ENCODE measurements at places on chromosomes 6 and 20.

- H3K36me3 ChIP-seq = no peaks in the 10 kb centered on the region
- no peak for DNase-seq
- no peak overlapping the region for H3K4me3 ChIP-seq
- no peaks in the 10 kb centered on the region for H3K27me3 ChIP-seq
- H3K4me1 ChIP-seq = no peaks in the 10 kb centered on the region
- H3K27ac ChIP-seq = no peak overlapping the region
Observed at GRCh38 chr6:102759415-102759814, 1365.9 kb downstream of the GRIK2 start.

DNA sequence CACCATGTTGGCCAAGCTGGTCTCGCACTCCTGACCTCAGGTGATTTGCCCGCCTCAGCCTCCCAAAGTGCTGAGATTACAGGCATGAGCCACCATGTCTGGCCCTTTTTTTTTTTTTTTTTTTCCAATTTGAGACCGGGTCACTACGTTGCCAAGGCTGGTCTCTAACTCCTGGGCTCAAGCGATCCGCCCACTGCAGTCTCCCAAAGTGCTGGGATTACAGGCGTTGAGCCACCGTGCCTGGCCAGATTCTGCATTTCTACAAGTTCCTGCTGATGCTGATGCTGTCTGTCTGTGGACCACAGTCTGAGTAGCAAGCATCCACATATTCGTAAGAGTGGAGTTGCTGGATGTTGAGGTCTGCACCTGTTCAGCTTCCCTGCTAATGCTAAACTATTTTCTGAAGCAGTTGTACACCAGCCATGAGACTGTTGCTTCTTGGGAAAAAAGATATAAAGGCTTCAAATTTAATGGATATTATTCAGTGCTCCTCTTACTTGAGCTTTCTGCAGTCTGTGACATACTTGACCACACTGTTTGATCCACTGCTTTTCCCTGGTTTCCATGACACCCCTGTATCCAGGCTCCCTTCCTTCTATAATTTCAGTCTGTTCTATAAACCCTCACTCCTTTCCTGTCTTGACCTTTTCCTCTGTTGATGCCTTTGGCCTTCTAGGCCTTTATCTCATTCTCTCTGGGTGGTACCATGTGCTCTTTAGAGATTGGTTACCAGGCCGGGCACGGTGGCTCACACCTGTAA, 10.1 kb upstream of the ZBTB12 start:
- no peaks in the 10 kb centered on the region for H3K27me3 ChIP-seq
- no peak for DNase-seq
- no peak overlapping the region for H3K4me3 ChIP-seq
- no peaks in the 10 kb centered on the region for H3K4me1 ChIP-seq
- no peaks in the 10 kb centered on the region for H3K36me3 ChIP-seq

DNA sequence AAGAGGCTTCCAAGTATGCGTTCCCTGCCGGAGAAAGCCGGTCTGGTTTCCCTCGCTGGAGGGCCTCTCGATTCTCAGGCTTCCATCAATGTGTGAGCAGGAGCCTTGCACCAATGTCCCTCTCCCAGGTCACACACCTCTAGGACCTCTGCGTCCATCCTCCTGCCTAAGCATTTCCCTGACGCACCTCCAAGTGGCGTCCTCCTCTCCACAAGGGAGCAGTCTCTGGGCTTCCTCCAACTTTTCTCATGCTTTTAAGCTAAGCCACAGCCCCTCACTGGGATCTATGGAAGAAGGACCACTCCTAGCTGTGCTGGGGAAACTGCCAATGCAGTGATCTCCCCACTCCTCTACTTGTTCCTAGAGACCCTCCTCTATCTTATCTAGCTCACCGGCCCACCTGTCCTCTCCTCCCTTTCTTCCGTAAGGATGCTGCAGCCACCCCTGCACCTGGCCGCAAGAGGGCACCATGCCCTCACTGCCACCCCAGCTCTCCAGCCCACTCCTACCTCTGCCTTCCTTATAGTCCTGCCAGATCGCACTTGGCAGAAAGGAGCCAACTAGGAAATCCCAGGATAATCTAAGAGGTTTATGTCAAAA, 258.7 kb downstream of the LRFN2 start:
- H3K4me3 ChIP-seq = no peak overlapping the region
- no peaks in the 10 kb centered on the region for H3K27me3 ChIP-seq
- peak; percentile 69 for DNase-seq
- H3K4me1 ChIP-seq = no peaks in the 10 kb centered on the region
- no peaks in the 10 kb centered on the region for H3K36me3 ChIP-seq

DNA sequence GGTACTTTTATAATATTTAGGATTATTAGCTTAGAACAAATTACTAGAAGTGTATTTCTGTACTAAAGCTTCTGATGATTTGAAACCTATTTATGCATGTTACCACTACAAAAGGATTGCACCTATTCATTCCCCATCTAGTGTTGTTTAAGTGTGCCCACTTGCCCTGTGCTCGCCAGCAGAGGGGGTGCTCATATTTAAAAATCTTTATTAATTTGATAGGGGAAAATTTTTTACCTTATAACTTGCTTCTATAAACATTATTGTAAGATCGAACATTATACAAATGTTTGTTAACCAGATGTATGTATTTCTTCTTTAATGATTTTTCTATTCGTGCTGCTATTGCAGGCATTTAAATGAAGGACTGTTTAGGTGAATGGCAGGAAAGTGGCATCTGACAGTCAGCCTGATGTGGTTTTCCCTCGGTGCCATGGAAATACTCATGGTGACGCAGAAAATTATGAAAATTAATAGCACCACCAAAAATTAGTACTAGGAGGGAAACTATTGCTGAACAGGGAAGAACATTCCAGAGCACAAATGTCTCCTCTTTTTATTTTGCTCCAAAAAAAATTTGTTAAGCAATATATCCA, 44.1 kb upstream of the FNDC1 start:
- no peaks in the 10 kb centered on the region for H3K27me3 ChIP-seq
- H3K4me3 ChIP-seq = no peak overlapping the region
- no peaks in the 10 kb centered on the region for H3K4me1 ChIP-seq
- no peak overlapping the region for H3K27ac ChIP-seq

- no peaks in the 10 kb centered on the region for H3K4me1 ChIP-seq
- no peak overlapping the region for H3K4me3 ChIP-seq
- no peak for DNase-seq
- no peaks in the 10 kb centered on the region for H3K36me3 ChIP-seq
Observed at GRCh38 chr20:53208110-53208832, 236.1 kb downstream of the TSHZ2 start.

DNA sequence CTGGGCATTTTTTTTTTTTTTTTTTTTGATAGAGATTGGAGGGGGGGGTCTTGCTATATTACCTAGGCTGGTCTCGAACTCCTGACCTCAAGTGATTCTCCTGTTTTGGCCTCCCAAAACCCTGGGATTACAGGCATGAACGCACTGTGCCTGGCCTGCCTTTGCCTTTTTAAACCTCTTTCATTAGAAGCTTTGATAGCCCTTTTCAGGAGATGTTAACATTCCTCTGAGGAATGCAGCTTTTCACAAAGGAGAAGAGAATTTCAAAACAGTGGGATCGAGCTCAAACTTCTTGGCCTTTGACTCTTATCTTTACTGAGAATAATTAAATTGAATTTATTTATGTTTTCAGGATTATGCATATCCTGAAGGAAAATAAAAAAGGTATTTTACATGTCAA, 31.3 kb downstream of the SLC26A8 start:
- H3K36me3 ChIP-seq = no peaks in the 10 kb centered on the region
- no peaks in the 10 kb centered on the region for H3K4me1 ChIP-seq
- H3K27ac ChIP-seq = no peak overlapping the region
- no peak for DNase-seq
- H3K4me3 ChIP-seq = no peak overlapping the region

All from pancreas (tissue), 10 donors.